ENCODE measurements at places on chromosomes 2 and 18.
A peak's percentile ranks its signal among the peaks of the same experiment; 100 is the strongest.

GRCh38 chr2:207692206-207693065, 19.0 kb upstream of the CCNYL1 start:
- peak; percentile 58 for DNase-seq

GRCh38 chr2:224427471-224427870, 25.6 kb upstream of the FAM124B start:
- no peak for DNase-seq

GRCh38 chr18:55487997-55488396, 100.0 kb downstream of the TCF4 start:
- DNase-seq = no peak

DNA sequence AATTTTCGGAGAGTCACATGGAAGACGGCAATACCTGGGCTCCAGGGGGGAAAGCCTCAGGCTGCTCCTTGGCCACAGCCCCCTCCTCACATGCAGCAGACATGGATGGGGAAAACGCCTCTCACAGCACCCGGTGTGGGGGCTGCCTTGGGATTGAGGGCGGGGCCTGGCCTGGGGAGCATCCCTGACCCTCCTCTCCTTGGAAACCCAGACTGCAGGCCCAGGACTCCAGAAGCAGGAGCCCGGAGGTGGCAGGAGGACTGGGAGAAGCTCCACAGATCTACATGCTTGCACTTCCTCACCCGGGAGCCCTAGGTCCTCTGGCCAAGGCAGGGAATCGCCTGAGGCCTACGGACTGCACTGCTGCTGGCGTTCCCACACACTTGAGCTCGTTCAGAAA, 12.1 kb upstream of the HES6 start:
- no peak for DNase-seq

- no peak for DNase-seq
These were observed 52.5 kb downstream of the SERTAD2 start for GRCh38 chr2:64601034-64601754.

- DNase-seq = no peak
These were observed 216.9 kb downstream of the SRBD1 start for GRCh38 chr2:45394216-45394615.

GRCh38 chr2:41803361-41803760, 244.5 kb upstream of the PKDCC start:
- DNase-seq = no peak

- DNase-seq = no peak
These were observed 950.6 kb upstream of the LRATD1 start for GRCh38 chr2:13681936-13682335.

- peak; percentile 53 for DNase-seq
These were observed 820 bp upstream of the SH3BP4 start for GRCh38 chr2:234950730-234951663.

DNA sequence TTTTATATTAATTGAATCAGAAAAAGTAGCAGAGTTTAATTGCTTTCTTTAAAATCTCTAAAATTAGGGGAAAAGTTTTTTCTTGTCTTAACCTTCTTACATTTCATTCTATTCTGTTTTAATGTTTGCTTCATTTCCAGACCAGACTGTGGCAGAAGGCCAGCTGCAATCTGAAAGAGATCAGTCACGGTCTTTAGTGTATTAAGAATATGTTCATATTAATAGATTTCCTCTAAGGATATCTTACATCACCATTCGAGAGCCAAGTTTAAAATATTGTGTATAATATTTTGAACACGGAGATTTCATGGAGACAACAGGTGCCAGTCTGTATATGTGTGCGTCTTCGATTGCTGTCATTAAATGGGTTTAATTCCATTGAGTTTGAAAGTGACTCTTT, 230.9 kb upstream of the ZSWIM2 start:
- no peak for DNase-seq

DNA sequence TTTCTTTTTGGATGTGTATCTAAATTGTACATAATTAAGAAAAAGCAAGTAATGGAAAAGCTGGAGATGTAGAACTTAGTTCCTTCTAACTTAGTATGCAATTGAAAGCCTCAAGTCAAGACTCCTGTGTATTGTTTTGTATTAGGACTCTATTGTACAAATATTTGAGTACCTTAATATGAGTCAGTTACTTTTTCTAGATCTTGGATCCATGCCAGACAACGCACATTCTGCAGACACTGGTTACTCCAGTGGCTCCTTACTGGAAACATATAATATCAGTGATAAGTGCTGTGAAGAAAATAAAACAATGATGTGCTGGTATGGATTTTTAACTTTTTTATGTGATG, 1.5 kb downstream of the SLC39A10 start:
- no peak for DNase-seq

DNA sequence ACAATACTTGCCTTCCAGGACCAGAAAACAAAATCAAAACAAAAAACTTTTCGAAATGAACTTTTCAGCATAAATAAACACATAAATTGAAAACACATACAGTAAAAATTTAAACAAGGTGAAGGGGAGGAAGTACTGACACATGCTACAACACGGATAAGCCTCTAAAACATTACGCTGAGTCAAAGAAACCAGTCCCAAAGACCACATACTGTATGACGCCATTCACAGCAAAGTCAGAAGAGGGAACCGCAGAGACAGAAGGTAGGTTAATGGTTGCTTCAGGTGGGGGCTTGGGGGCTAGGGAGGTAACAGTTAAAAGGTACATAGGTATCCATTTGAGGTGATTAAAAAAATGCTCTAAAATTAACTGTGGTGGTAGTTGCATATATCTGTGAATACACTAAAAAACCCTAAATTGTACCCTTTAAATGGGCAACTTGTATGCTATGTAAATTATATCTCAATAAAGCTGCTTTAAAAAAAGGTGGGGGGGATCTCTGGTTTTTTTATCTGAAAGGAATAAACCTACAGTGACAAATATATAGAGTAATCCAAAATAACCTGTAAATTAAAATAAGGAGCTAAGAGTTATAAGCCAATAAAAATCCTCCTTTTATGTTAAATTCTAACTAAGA, 7.1 kb downstream of the COX7A2L start:
- no peak for DNase-seq

GRCh38 chr2:162118166-162119031, 33.6 kb downstream of the GCG start:
- DNase-seq = no peak

- no peak for DNase-seq
These were observed 54.1 kb downstream of the BAZ2B start for GRCh38 chr2:159562248-159562647.

- no peak for DNase-seq
These were observed 29.8 kb downstream of the COL6A3 start for GRCh38 chr2:237383991-237384671.

- no peak for DNase-seq
These were observed 40.0 kb upstream of the GLS start for GRCh38 chr2:190840569-190841172.

- DNase-seq = no peak
These were observed 345.3 kb downstream of the TSN start for GRCh38 chr2:122100756-122101155.

DNA sequence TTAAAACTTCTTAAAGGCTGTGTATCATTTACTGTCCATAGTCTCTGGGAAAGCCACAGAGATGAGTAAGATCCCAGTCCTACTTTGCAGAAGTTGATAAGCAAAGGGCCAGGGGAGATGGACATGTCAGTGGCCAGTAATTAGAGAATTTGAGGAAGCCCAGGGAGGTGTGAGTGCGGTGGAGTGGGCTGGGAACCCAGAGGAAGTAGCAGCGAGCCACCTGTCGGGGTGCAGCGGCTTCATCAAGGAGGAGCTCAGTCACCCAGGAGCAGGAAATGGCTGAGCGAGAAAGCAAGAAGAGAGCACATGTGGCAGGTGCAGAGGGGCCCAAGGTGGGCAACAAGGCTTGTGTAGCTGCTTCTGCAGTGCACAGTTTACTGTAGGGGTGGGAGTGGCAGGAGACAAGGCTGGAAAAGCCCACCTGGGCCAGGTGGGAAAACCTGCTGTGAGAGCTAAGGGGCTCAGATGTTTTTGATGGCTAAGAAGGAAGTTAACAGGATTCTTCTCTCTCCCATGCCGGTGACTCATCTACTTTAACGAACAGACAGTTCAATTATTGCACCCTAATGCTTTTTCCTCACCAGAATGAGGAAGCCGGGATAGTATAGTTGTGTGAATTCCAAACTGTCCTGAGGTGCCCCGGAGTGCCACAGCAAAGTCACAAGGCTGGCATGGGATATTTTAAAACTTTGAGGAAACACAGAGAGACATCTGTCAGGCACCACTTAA, 34.8 kb upstream of the MGAT5 start:
- DNase-seq = peak; percentile 61

DNA sequence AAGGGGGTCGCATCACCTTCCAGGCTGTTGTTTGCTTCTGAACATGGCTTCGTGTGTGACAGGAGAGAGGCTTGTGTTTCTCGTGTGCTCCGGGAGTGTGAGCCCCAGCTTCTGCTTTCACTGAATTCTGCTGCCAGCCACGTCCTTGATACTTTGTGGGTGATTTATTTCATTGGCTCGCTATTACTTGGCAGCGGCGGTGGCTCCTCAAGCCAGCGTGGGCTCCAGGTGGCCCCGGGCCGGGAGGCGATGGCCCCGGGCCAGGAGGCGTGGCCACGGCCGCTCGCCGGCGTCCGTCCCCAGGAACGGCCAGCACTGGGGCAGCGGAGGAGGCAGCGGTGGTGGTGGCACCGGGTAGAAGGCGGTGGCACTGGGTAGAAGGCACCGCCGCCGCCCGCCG, 63.1 kb downstream of the NAPG start:
- no peak for DNase-seq

DNA sequence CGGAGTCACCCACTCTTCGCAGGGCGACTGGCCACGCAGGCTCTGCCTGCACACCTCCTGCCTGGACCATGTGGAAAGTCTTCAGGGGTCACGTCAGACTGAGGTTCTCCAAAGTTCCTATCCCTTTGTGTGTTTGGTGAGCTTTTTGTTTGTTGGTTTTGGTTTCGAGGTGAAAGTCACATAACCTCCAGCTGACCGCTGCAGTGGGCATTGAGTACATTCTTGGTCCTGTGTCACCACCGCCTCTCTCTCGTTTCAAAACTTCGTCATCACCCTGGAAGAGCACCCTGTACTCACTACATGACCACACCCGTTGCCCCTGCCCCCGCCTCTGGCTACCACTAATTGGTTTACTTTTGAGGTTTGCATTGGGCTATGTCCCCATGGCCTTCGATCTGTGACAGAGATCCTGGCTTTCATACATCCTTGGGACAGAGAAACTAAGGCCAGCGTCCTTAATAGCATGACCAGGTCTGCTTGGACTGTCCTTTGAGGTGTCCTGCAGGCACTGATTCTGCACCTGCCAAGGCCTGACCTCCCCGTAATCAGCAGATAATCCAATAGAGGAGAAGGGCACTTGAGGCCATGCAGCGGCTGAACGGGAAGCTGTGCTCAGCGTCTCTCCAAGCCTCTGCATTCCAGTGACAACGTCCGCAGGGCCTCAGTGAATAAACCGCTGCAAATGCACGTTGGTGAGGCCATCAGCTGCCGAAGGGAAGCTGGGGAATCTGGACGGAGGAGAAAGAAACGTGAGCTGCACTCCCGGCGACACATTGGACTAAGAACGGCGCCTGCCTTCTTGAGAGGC, 46.8 kb downstream of the SH3BP4 start:
- DNase-seq = no peak

GRCh38 chr18:31446854-31447253, 687 bp upstream of the DSG3 start:
- DNase-seq = no peak

DNA sequence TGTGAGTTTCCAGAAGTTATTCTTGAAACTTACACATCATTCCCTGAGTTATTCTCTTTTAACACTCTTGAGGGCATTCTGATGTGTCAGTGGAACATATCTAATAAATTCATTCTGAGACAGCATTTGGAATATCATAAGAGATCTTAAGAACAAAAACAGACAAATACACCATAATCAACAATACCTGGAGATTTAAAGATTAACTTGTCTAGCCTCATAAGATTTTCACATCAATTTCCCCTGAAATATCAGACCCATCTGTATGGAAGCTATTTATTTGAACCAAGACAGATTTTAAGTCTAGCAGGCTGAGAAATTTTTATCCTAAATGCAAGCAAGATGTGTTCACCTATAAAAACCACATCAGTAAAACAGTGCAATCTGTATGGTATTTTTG, 181.6 kb downstream of the NYAP2 start:
- no peak for DNase-seq

- DNase-seq = no peak
These were observed 27.5 kb downstream of the MYO7B start for GRCh38 chr2:127562936-127563335.

DNA sequence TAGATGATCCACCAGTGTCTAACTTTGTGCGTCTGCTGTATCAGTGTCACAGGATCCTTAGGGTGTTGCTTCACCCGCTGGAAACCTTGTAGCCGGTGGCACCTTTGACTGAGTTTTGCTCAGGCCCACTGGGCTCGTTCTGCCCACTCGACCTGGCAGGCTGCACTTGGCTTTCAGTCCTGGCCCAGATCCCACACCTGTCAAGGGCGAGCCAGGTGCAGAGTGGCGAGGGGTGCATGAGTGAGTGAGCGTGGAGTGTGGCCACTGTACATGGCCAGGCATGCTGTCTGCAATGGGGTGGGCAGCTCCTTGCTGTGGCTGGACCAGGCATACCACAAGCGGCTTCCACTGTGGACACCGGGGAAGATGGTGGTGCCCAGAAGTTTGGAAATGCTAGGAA, 179.0 kb downstream of the FAM210A start:
- DNase-seq = peak; percentile 34

DNA sequence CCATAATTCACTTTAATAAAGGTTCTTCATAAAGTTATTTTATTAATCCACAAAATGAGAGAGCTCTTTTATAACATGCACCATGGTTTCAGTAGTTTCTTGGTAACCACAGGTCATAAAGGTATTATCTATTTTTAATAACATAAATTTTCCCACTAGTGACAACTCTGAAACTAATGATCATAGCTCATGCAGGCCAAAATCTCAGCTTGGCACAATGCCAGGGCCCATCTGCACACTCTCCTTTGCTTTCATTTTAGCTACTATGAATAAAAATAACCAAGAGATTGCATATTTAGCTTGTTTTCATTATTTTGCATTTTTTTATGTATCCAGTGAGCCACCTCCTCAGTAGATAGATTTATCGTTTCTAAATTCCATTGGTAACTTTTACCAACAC, 691.8 kb upstream of the CHAC2 start:
- no peak for DNase-seq

DNA sequence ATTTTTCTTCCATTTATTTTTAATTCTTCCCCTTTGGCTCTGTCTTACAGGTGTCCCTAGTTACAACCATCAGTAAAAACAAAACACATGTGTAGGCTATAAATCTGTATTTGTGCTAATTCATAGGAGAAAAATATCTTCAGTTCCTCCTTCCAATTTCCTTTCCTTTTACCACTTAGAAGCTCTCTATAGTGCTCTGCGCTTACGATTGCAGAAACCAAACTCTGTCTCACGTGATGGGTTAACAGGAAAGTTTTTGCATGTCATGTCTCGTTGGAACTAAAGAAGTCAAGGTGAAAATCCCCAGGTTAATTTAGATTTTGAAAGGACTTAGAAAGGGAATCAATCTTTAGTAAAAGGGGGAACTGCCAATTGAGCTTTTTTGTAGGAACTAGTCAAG, 1390.5 kb upstream of the ZEB2 start:
- DNase-seq = no peak
